ENCODE measurements at places on chromosomes 3 and 15. TPM values are rescaled to one million over a fixed set of nuclear protein-coding genes. Genes with fewer than 3 reads are reported as not detected.

GRCh38 chr3:50374363-50375257 is 15.3 kb upstream of the TMEM115 start:
- DNase-seq, result no peak

DNA sequence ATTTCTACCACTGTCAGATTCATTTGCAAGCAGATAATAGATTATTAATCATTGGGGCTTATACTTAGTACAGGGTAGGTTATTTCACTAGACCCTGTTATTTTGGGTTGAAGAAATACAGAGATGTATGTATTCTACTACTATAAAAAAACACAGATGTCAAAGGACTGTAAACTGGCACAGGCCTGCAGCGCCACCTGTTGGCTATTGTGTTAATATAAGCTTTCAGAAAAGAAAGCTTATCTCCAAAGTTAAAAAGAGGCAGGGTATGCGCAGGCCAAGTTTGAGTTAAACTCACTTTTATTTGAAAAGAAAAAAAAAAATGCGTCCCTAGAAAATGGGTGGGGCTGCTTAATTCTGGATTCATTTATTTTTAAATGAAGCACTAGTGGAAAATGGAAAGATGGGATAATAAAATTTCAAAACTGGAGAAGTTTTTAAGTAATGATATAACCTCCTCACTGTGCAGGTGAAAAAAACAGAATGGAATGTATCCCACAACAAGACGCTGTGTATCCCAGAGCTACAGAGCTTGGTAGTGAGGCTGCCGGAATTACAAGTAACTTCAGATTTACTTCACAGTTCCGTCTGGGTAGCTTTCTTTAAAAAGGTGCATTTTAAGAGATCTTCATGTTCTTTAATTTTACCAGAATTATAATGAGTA is 407.2 kb upstream of the TGFBR2 start:
- peak; percentile 69 for DNase-seq

GRCh38 chr15:95944661-95945255 is 385.7 kb upstream of the NR2F2 start:
- no peak for DNase-seq

DNA sequence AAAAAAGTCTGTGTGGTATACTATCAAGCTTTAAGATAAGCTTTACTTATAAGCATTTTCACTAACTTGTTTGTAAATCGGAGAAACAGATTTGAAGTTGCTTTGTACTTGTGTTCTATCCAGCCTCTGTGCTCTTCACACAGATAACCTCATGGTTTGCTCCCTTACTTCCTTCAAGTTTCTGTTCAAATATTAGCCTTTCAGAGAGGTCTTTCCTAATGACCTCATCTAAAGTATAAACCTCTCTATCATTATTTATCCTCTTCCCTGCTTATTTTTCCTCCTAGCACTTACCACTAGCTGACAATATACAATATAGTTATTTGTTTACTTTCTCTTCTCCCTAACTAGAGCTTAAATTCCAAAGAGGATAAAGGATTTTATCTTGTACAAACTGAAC is 180.0 kb downstream of the CBLB start:
- peak; percentile 12 for DNase-seq

DNA sequence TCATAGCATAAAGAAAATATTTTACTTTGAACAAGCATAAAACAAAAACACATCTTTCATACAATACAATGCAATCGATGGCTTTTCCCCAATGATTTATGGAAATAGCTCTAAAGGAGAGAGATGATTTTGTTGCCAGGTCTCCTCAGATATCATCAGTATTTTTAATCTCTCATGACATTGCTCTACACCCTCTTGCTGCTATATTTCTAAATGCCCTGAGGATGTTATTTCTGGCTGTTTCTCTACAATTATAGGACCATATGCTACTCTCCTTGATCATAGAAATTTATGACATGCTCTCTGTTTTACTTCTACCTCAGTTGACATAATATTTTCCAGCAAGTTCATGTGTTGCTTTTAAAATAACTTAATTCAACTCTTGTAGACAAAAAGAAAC is 654.9 kb upstream of the GBE1 start:
- no peak for DNase-seq

DNA sequence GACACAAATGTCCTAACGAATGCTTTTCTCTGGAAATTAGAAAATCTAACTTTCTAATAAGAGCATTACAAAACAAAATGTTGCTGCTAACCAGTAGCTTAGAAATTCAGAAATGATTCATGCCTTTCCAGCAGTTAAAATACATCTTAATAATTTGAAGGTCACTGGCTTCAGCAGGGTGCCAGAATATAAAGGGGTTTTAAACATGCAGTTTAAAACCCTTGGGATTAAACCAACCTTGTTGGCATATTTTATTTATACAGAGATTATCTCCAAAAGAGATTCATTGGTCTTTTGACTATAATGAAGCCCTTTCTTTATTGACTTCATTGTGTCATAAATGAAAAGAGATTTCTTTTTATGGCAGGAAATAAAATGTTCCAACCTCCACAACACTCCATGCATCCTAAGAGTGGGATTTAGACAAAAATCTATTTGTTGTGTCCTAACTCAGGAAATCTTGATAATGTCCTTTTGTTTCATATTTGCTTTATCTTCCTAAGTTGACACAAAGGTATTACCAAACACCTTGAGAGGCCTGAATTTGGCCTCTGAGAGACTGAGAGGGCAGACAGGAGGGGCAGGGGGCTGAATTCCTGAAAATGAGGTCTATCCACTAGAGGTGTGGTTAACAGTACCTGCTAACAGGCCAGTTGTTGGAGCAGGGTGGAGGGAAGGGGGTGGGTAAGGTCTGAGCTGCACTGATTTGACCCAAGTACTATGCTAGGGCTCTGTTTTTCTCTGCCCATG is 124.4 kb downstream of the FEZF2 start:
- DNase-seq, result no peak

GRCh38 chr3:177611752-177612334 is 414.6 kb upstream of the TBL1XR1 start:
- DNase-seq, result no peak

DNA sequence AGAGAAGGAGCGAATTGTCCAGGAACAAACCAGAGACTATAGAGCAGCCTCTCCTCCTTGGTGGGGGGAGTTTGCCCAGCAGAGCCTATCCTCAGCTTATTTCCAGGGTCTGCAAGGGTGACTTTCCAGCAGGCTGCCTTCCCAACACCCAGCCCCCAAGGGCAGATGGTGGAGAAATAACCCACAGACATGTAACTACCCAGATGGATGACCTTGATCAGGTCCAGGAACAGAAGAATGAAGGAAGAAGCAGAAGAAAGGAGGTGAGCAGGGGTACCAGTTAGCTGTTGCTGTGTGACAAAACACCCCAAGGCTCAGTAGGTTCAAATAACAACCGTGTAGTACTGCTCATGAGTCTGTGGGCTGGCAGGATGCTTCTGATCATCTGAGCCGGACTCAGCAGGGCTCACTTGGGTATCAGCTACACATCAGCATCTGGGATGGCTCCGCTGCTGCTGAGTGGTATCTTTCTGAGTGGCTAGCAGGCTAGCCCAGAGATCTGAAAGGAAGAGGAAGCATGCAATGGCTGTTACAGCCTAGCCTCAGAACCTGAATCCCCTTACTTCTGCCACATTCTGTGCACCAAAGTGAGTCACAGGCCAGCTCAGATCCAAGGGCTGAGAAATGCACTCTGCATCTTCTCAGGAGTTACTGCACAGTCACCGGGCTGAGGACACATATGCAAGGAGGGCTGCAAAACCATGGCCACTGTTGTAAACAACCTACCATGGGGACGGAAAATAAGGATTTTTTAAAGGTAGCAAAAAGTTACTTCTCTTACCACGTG is 22.2 kb upstream of the TXNRD3 start:
- no peak for DNase-seq

GRCh38 chr3:141425523-141426233 is 57.4 kb downstream of the ZBTB38 start:
- DNase-seq, result no peak

GRCh38 chr3:97815149-97815917 is 6.5 kb upstream of the CRYBG3 start:
- DNase-seq, result no peak

- no peak for DNase-seq
Measured at GRCh38 chr3:197426121-197426566, 127.7 kb upstream of the DLG1 start.

DNA sequence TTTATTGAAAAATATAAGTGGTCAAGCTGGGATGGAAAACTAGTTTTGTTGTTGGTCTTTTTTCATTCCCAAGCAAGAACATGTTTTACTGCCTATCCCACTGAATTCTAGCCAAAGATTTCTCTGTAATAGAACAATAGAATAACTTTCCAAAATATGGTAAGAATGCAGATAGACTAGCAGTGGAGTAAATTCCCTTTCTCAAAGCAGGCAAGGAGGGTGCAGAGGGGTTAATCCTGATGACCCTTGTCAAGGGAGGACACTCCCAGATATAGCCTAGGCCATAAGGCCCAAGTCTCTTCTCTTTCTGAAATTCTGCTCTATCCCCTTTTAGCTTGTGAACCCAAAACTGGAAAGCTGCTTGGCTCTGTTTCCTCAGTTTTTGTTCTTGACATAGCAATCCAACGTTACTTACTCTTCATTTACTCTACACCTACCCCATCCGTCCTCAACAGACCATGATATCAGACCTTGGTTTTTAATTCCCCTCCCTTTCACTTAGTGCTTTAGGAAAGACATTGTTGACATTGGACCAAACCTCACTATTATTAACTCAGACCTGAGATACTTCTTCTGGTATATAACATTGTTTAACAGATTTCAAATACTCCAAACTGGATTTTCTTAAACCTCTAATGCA is 453.6 kb upstream of the THBS1 start:
- no peak for DNase-seq

DNA sequence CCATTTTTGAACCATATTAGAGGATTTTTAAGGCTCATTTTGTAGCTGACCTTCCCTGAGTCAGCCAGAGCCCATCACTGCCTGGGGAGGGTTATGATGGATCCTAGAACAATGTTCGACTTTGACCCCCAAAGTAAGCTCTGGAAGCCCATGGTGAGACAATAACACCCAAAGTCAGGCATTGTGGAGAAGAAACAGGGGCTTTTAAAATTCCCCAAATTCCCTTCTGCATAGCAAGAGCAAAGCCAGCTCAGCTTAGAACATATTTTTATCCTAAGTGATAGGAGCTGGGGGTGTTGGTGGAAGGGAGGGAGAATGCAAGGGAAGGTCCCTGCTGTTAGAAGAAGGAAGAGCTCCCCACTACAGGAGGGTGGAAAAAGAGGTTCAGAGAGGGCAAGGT is 4.0 kb downstream of the ITGA11 start:
- no peak for DNase-seq

DNA sequence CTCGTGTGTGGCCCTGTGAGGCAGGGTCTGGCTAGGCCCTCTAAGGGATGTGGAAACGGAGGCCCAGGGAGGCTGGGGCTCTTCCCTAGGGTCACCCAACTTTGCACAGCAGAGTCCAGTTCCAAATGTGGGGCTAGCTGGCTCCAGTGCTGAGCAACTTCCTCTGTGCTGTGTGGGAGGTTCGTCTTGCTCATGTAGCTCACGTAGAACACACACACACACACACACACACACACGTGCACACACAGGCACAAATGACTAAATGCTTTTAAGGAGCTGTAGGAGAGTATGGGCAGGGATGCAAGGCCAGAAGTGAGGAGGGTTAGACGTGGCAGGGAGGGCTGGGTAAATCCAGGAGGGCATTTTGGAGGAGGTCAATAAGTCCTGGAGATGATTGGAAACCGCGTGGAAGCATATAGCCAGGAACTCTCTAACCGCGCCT is 213.8 kb downstream of the RPLP1 start:
- peak; percentile 5 for DNase-seq

DNA sequence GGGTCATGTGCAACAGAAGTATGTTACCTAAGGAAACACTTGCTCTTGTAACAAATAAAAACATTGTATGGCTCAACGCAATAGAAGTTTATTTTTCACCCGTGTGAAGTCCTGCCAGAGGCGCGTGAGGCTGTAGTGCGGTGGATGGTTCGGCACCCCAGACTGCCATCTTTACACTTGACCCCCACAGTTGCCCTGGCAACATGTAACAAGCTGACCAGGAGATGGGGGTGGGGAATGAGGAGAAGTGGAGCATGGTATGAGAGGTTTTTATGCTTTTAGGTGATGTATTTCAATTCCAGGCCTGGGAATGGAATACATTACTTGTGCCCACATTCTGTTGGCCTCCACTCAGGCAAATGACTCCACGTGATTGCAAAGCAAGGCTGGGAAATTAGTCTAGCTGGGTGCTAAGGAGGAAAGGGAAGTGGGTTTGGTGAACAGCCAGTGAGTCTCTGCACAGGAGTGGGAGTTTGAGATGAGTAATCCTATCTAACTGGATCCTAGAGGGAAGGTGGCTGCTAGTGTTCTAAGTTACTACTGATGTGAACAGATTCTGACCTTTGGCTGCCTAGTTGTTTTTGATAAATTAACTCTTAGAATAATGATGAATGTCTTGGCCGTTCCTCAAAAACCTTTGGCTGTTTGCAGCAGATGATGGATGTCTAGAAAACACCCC is 33.8 kb upstream of the GREM1 start:
- peak; percentile 85 for DNase-seq

DNA sequence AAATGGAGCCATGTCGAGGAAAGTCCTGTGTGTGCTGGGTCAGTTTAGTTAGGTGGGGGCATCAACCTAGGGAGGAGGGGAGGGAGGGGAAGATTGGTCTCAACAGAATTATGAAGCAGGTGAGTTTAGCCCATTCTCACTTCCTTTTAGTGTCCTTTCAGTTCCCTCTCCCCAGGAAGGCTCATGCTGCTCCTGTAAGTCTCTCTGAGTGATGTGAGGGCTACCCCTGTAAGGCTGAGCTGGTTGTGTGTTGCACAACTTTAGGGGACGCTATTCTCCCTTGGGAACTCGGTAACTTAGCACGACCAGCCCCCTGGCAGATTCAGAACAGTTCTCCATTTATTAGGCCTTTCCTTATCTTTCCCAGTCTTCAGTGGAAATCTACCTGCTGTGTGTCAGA is 21.2 kb downstream of the IL5RA start:
- DNase-seq, result no peak

DNA sequence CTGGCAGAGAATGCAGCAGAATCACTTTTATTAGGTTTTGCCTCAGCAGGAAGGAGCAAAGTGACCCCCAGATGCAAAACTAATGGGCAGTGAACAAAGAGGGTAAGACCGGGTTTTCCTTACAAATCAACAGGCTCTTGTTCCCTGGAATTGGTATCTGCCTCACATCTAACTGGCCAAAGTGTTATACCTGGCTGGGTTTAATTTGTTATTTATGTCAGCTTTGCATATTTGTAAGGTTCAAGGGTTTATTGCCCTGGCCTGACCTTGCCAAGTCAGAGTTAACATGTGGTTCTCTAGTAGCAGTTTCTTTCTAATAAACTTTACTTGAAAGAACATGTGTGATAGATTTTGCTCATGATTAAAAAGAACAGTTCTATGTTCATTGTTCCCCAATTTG is 431.7 kb upstream of the NR2F2 start:
- no peak for DNase-seq

The CNTN4 gene
- 6.9 TPM for total RNA-seq

The TMEM207 gene
- not detected for total RNA-seq

The CCDC12 gene
- 18.6 TPM for total RNA-seq

The MUC4 gene
- total RNA-seq, result not detected

The THRB gene
- total RNA-seq, result 5.2 TPM

The SUCLG2 gene
- total RNA-seq, result 45.8 TPM

The SIDT1 gene
- total RNA-seq, result not detected

All from fibroblast of villous mesenchyme (primary cell).